ENCODE measurements at places on chromosomes 12 and 14.

GRCh38 chr12:67148265-67148664 is 120.9 kb upstream of the CAND1 start:
- no peak for DNase-seq

GRCh38 chr12:108638141-108638827 is 4.6 kb upstream of the SELPLG start:
- no peak for DNase-seq

GRCh38 chr14:79278798-79279644 is 932.3 kb downstream of the DIO2 start:
- DNase-seq: no peak

DNA sequence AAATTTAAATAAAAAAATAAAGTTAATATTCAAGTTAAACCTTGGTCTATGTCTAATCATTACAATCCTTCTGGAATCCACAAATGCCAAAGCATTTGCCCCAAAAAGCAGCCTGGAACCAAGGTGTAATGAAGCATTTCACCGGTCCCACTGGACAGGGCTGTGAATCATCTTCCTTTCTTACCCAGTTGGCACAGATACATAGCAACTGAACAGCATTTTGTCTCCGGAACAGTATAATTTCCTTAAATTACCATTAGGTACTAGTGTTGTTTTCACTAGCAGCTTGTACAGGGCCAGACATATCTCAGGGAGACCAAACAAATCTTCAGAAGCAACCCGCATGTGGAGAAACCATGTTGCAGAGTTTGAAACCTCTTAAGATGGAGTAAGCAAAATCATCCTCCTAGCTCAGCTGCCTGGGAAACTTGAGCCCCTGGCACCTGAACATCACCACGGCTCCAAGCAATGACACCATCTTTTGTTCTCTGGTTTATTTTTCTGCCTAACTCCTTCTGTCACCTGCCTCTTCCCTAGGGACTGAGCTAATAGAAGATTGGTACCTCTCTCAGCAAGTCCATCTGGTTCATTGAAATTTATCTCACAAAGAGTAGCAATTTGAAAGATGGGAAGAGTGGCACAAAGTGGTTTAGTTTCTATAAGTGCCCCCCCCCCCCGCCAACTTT is 17.9 kb upstream of the MDM1 start:
- no peak for DNase-seq

GRCh38 chr12:27013611-27014084 is 536 bp downstream of the TM7SF3 start:
- no peak for DNase-seq

DNA sequence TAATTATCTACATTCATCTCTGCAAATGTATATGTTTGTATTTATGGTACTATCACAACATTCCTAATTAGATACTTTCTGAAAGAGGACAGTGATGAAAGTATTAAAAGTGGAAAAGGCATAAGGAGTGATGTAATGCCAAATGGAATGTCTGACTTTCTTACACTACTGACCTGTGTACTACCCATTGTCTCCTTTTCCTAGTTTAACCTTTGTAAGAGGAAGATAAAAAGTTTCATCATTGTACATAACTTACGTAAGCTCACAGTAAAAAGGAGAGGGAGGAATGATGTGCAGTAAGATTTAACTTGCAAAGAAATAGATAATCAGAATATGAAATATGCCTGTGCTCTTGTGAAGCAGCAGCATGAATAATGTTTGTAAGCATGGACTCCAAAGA is 55.9 kb downstream of the SOX5 start:
- no peak for DNase-seq

DNA sequence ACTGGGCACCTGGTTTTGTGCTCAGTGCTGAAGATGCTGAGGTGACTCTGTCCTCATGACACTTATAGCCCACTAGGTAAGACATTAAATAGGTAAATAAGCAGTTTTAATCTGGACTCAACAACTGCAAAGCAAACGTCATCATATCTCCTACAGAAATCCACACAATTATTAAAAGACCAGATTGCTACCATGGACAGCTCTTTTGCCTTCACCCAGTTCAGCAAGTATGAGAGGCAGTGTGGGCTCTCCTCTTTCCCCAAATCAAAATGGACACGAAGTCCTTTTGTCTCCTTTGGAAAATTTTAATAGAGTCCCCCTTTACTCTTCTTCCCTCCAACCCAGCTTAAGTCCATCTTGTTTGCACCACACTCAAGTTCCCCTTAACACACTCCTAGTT is 171.1 kb downstream of the RPAP3 start:
- no peak for DNase-seq

DNA sequence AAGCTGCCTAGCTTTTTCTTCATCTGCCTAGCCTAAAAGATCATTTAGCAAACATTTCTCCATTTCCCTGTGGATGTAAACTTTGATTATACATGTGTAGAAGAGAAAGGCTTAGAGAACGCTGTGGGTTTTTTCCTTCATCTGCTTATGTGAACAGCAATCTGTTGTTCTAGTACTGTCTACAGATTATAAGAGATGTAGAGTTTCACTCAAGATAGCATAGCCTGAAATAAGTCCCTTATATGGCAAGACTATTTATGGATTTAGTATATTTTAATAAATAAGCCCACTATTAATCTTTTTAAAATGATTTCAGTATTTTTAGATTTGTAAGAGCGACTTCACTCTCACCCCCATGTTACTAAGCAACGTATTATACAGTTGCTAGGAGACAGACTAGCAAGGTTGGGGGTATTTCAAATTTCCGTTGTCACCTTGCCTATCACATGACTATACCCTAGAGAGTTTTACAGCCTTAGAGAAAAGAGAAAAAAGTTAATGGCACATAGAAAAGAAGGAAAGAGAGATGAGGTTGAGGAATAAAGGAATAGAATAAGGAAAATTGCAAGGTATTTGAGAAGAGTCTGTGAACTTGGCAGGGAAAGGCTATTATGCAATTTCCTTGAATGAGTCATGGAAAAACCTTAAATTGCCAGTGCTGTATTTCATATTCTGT is 12.2 kb upstream of the TUBA1A start:
- DNase-seq: no peak

- no peak for DNase-seq
Observed at GRCh38 chr12:12194206-12194605, 72.6 kb downstream of the LRP6 start.

DNA sequence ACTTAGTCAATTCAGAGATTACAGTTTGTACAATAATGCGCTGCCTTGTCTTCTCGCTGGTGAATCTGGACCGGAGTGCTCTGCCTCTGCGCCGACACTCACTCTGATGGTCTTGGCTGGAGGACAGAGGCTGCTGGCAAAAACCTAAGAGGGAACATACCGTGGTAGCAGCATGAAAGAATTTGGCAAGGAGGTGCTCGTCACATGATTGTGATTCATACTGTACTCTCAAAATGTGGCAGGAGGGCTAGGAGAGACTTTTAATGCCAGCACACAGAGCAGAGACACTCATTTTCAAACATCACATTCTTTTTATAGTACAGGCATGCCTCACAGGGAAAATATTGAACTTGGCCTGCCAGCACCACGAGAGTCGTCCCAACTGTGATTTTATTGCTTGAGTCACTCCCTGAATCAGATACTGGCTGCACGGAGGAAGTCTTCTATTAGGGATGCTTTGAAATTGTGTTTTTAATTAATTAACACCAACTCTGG is 67.8 kb downstream of the HMGA2 start:
- DNase-seq: no peak

DNA sequence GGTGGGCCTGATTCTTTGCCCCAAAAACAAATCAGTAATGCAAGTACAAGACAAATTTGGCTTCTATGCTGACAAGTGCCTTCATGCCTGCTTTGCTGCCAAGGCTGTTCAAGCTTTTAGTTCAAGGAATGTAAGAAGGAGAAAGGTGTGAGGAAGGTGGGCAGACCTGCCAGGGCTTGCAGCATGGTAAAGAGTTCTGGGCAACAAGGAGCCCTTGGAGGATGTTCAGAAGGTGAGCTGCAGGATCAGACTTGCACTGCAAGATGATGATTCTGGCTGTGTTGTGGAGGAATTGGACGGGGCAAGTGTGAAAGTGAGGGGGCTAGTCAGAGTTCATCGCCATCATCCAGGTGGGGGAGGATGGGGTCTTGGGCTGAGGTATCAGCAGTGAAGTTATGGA is 167.9 kb downstream of the NUAK1 start:
- DNase-seq: no peak

- DNase-seq: no peak
Observed at GRCh38 chr12:67410667-67411067, 141.5 kb downstream of the CAND1 start.

DNA sequence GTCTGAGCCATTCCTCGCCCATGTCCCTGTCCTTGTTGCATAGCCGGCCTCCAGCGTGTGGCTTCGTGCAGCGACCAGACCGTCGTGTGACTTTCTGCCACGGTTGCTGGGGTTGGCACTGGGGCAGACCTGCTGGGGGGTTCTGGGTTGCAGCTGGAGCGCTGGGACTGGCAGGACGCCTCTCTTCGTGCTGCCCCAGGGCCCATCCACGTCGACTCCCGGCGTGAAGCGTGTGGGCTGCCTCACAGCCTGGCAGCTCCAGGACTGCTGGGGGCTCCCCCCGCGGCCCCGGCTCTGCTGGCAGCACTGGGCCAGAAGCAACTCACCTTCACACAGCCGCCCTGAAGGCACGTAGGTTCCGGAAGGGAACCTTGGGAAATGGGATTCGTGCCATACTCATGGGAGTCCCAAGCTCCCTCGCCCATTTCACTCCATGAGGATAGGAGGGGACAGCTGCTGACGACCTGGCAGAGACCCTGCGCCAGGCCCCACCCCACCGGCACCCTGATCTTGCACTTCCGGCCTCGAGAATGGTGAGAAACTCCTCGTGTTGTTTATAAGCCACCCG is 51.9 kb downstream of the GALNT9 start:
- no peak for DNase-seq

DNA sequence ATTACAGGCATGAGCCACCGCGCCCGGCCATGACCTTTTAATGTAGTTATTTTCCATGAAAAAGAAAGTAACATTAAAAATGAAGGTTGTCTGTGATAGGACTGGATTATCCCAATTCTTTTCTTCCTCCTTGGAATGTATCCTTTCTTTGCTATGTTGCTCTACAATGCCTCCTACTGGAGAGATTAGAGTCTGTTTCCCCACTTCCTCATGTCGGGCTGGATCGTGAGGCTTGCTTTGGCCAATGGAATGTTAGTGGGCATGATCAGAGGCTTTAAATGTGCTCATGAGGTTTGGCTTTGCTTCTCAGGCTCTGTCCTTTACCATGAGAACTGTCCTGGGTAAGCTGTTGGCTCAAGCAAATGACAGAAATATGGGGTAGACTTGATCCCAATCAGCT is 34.7 kb upstream of the SOCS2 start:
- no peak for DNase-seq

DNA sequence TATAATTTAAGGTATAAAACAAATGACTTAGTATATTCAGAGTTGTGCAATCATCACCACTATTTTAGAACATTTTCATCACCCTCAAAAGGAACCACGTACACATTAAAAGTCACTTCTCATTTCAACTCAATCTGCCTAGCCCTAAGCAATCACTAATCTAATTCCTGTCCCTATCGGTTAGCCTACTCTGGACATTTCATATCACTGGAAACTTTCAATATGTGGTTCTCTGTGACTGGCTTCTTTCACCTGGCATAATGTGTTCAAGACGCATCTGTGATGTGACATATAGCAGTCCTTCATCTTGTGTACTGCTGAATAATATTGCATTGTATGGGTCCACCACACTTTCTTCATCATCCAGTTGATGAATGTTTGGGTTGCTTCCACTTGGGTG is 15.4 kb upstream of the PIWIL1 start:
- no peak for DNase-seq

GRCh38 chr14:100065942-100066574 is 836 bp downstream of the EVL start:
- peak; percentile 72 for DNase-seq

- DNase-seq: no peak
Observed at GRCh38 chr12:1852076-1852475, 31.7 kb downstream of the LRTM2 start.

GRCh38 chr14:33377596-33378390 is 439.1 kb downstream of the NPAS3 start:
- no peak for DNase-seq

GRCh38 chr14:30518867-30519560 is 39.9 kb upstream of the G2E3 start:
- no peak for DNase-seq

DNA sequence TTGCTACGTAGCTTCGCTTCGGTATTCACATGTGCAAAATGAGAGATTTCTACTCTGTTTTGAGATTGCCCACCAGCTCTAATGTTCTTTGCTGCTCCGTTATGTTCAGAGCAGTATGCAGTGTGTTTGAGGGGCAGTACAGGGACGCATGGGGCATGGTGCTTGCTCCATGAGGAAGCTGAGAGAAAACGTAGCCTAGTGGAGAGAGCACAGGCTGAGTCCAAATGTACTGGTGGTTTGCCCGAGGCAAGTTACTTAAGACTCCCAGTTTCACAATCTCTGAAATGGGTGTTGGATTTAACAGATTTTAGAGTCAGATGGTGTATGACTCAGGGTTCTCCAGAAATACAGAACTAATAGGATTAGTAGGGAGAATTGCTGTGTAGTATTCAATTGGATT is 310.5 kb downstream of the ETNK1 start:
- no peak for DNase-seq

GRCh38 chr14:93059917-93060545 is 55.7 kb downstream of the ITPK1 start:
- DNase-seq: no peak

- DNase-seq: no peak
Observed at GRCh38 chr12:119479121-119479561, 114.4 kb upstream of the TMEM233 start.

DNA sequence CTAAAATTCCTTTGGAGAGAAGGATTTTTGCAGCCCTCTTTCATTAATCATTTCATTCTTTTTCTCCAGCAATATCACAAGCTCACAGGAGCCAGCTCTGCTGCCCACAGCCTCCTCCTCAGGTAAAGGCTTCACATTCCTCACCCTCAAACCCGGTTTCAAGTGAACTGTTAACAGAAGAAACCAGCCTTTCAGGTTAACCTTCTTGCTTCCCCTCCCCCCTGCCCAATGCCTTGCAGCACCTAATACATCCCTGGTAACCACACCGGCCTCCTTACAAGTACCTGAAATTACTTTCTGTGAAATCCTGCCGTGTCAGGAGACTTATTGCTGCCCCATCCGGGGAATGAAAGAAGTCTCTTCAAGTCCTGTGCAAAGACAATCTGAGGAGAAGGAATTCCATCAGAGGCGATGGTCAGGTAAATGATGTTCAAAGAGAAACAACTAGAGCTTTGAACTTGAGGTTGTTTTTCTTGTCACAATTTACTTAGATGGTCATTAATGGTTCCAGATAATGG is 111.2 kb downstream of the MYRFL start:
- no peak for DNase-seq

GRCh38 chr14:50631408-50631821 is 36.7 kb downstream of the SAV1 start:
- no peak for DNase-seq

DNA sequence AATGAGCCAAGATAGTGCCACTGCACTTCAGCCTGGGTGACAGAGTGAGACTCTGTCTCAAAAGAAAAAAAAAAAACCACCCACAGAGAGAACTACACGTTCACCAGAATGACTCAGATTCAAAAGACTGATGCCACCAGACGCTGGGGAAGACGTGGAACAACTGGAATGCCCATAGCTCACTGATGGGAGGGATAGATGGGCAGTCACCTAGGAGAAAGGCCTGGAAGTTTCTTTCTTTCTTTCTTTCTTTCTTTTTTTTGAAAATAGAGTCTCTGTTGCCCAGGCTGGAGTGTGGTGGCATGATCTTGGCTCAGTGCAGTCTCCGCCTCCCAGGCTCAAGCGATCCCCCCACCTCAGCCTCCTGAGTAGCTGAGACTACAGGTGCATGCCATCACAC is 10.0 kb upstream of the KLC1 start:
- no peak for DNase-seq

Measured in activated CD4-positive, alpha-beta T cell treated with anti-CD3 and anti-CD28 coated beads, Interleukin-2, amount 50 U/mL, for 4 hours (primary cell).